IPS DF 6.9 (cell line): ENCODE measurements at places on chromosomes 16 and 17.
A peak's percentile ranks its signal among the peaks of the same experiment; 100 is the strongest.

DNA sequence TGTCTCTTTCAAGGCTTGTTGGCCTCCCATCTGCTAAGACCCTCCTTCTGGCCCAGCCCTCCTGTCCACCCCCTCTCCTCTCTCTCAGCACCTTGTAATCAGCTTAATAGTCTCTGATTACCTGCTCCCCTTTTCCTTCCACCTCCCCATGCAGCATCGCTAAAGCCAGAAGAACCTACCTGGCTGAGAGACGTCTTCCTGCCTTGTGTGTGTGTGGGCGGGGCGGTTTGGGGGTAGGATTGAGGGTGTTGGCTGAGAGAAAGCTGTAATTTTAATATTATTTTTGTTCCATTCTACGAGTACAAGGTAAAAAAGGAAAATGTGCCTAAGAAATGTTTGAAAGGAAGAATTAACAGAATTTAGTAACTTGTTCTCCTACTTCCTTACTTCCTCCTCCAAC lies 3.4 kb downstream of the DNAH9 start:
- DNase-seq = no peak

- no peak for DNase-seq
Observed at GRCh38 chr17:75661531-75661930, 5.4 kb downstream of the RECQL5 start.

DNA sequence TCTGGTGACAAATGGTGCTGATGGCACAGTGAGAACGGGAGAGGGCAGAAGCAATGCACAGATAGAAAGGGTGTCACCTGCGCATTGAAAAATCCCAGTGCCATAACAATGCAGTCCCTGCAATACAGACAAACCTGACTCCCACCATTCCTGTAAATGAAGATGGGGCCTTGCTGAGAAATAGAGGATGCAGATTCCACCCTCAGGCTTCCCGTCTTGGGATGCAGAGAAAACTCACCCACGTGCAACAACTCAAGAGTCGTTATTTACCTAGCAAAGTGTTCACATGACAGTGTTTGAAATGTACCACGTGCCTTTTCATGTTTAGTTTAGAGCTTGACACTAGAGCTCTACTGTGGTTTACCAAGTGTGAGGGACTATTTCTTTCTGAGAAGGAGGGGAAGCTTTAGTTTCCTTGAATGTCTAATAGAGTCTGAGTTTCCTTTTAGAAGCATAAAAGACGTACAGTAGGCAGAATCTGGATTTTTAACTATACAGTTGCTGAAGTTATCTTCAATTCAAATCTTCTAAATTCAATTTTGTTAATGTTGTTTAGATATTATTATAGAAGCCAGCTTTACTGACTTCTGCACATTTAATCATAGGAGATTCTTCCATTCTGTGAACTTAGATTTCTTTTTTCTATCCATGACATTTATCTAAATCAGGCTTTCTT lies 35.6 kb downstream of the WWOX start:
- DNase-seq = no peak

- no peak for DNase-seq
Observed at GRCh38 chr16:50334106-50334975, 34.4 kb downstream of the BRD7 start.

DNA sequence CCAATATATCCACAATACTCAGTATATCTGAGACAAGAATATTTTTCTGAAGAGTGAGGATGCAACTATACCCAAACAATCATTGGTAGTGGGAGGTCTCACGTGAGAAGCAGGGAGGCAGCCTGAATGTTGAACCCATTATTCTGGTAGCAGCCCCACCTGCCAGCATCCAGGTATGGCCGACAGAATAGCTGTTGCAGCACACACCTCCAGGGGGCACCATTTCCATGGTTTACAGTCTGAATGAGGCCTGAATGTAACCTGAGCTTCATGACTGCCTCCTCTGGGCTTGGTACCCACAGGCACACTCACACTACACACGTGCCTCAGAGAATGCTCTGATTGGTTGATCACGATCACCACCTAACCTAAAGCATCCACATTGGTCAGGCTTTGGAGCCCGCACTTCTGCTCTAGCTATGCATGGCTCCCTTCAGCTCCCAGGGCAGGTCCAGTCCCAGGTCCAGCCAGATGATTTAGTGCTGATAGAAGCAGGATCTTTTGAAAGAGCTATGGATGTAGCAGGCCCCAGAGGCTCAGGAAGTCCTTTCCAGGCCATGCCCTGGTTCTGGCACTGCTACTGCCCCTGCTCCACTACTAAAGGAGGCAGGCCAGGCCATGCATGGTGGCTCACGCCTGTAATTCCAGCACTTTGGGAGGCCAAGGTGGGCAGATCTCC lies 11.0 kb upstream of the CBFB start:
- DNase-seq = peak; percentile 96

- no peak for DNase-seq
Observed at GRCh38 chr17:7530023-7530900, 18.6 kb upstream of the TNFSF12 start.

- no peak for DNase-seq
Observed at GRCh38 chr17:75692976-75693375, 25.8 kb downstream of the SAP30BP start.

DNA sequence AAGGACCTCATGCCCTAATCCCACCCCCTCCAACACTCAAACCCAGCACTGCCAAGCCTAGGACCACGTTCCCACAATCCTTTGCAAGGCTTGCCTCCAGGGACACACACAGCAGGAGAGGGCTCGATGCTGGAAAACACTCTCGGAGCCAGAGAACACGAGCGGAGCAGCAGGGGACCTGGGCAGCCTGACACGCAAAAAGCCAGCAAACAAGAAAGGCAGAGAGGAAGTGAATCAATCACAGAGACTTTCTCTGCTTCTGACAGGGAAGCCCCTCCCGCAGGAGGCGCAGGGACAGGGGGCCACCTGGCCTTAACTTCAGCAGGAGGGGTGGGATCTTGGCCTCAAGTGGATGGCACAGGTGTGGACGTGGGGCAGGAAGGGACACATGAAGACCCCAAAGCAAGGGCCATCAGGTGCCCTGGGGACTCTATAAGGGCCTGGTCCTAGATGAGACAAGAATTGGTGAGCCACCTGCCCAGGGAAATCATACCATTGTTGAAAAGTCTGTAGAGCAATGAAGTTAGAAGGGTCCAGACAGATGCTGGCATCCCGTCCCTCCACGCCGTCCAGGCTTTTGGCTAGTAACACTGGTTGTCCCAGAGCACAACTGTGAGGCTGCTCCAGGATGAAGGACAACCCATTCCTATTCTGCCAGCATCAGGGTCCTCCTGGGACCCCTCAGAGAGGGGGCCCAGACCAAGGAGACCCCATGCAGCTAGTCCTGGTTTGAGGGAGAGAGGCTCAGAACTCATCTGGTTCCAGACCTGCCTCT lies 2.2 kb downstream of the SDK2 start:
- DNase-seq = no peak

GRCh38 chr16:87227296-87227951 lies 89.8 kb downstream of the C16orf95 start:
- DNase-seq = no peak

- DNase-seq = no peak
Observed at GRCh38 chr16:9869776-9870175, 312.5 kb downstream of the GRIN2A start.

DNA sequence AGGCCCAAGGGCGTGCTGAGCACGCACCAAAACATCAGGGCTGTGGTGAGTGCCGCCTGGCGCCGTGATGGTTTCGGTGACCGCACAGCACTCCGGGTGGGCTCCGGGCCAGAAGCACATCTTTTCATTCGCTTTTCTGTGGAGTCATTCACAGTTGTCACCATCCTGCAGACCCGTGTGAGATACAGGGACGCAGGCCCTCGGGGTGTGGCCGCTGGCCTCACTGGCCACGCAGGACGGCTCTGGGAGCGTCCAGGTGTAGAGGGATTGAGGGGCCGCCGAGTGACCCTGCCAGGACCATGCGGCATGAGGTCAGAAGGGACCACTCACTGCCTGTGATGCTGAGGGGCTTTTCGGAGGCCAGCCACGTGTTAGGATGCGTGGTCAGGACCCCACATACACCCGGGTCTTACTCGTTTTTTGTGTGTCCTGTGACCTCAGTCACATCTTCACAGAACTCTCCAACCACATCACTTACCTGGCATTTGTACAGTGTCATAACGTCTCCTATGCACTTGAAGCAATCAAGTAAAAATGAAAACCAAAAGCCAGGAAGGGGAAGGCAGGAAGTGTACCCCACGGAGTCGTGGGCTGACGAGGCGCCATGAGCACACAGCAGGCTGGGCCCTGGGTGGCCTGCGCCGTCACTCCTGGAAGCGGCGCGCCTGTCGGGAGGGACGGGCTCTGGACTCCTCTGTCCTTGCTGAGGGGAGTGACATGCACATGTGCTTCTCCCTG lies 7.8 kb downstream of the ACSF3 start:
- no peak for DNase-seq

DNA sequence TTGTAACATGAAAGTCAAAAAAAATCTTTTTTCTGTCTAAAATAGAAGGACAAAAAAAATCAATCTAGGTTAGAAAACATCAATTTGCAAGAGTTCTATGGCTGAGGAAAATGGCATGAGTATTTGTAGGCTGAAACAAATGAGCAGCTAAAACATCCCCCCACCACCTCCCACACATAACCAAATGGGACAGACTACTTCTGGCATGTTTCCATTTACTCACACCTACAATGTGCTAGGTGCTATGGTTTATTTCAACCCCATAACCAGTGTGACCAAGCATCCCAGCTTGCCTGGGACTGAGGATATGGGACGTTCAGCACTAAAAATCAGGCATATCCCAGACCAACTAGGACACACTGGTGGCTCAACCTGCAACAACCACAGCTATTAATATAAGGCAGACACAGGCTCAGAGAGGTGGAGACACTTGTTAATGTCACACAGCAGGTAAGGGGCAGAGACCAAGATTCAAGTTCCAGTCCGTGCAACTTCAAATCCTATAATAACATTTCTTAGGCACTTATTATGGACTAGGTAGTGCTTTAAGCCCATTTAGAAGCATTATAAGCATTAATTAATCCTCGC lies 96.0 kb downstream of the XYLT1 start:
- DNase-seq = no peak

DNA sequence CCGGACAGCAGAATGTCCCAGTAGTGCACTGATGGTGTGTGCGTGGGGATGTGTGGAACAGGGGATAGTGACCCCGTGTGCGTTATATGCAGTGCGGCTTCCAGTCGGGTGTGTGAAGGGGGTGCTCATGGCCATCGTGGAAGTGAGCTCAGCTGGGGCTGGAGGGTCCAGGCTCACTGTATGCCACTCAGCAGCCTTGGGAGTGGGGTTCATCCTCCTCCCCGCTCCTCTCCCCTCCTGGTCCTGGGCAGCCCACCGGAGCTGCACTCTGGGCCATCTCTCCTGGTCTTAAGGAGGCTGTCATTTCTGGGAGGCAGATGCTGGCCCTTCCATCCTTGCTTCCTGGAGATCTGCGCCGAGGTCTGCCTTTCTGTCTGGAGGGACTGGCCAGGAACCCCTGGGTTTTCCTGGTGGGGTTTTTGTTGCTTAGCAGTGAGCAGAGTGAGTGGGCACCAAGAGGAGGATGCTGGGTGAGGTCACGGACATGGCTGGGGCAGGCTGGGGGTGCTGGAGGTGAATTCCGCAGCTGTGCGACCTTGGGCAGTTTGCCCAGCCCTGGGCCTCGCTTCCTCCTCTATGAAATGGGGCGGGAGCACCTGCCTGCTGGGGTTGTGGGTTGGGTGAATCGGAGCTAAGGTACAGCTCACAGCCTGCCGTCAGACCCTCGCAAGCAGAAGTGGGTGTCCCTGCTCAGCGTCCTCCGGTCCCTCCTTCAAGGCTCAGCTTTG lies 164.1 kb downstream of the SEC14L1 start:
- DNase-seq = no peak

DNA sequence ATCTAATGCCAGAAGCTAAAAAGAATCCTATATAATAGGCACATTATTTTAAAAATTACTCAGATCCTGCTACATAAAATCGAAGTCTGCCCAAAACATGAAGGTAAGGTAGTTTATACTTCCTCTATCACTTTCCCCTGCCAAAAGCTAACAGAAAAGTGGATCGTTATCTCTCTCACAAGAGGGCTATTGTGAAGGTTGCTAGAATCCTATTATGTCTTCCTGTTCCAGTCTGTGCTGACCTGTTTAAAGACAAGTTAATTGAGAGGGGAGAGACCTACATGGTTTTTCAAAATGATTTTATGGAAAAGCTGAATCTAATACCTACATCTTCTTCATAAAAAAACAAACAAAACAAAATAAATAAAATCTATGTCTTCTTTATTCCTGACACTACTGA lies 1410.9 kb upstream of the CDH8 start:
- DNase-seq = no peak

DNA sequence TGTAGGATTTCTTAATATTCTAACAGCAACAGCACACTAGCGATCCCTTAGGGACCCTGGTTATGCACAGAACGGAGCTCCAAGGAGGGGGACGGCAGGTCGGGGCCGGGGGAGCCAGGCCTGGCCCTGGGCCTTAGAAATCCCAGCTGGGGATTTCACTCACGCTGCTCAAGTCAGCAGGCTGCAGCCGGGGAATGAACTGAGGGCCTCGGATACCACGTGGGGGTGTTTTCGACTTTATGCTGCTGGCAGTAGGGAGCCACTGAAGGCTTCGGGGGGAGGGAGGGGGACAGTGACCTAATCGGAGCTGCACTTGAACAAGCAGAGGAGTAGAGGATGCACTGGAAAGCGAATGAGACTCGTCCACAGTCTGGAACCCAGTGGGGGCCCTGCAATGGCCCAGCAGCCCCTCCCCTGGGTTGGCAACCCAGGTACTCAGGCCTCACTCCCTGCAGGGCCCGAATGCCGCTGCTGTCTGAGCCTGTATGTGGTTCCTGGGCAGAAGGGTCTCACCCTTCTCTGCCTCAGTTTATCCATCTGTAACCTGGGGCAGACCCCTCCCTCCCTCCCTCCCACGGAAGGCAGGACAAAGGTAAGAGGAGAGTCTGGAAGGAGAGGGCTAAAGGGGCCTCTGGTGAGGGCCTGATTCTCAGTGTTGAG lies 53.7 kb downstream of the RPH3AL start:
- DNase-seq = no peak

GRCh38 chr16:52022177-52022576 lies 524.8 kb downstream of the TOX3 start:
- DNase-seq = no peak

- no peak for DNase-seq
Observed at GRCh38 chr16:77553130-77553529, 118.3 kb upstream of the ADAMTS18 start.

GRCh38 chr16:371515-372301 lies 1.4 kb upstream of the MRPL28 start:
- no peak for DNase-seq

GRCh38 chr17:57808882-57809281 lies 41.0 kb downstream of the MRPS23 start:
- DNase-seq = no peak

DNA sequence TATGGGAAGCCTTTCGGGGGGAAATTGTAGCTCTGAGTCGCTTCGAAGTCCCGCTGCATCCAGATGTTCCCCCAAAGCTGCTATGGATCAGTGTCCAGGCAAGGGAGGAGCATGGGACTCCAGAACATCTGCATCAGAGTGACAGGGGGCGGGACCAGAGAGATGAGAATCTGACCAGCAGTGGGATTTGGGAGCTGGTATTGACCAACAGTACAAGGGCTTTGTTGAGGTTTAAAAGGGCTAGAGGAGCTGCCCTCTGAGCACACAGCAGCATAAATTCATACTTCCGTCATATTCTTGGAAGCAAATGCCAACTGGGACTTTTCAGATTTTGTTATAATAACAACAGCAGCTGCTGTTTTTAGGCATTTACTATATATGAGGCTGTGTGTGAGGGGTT lies 10.6 kb downstream of the RBFOX1 start:
- no peak for DNase-seq

- DNase-seq = no peak
Observed at GRCh38 chr16:4915226-4915761, 21.7 kb downstream of the PPL start.

GRCh38 chr17:80971704-80972304 lies 19.8 kb upstream of the CHMP6 start:
- DNase-seq = no peak
